ENCODE measurements at places on chromosomes 4 and X.
A peak's percentile ranks its signal among the peaks of the same experiment; 100 is the strongest.

DNA sequence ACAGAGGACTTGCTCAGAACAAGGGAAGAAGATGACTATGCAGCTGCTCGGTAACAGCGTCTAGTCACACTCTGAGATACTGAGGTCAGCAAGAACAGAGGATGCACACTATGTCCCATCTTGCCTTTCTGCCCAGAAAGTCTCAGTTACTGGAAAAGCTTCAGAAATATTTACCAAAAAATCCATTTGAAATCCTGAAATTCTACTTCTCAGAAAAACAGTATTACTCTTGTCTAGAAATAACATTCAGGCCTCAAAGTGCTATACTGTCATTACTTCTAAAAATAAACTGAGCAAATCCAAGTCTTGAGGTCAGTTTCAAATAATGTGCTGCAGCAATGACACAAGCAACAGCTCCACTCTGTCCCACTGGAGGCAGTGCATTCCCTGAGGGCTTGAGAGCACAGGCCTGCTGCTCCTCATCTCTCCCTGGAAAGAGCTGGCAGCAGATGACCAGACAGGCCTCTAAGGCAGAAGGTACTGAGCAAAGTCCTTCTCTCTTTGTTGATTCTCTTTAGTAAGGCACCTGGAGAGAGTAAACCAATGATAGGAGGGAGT lies 76.9 kb downstream of the CAMK2D start:
- no peak for DNase-seq

DNA sequence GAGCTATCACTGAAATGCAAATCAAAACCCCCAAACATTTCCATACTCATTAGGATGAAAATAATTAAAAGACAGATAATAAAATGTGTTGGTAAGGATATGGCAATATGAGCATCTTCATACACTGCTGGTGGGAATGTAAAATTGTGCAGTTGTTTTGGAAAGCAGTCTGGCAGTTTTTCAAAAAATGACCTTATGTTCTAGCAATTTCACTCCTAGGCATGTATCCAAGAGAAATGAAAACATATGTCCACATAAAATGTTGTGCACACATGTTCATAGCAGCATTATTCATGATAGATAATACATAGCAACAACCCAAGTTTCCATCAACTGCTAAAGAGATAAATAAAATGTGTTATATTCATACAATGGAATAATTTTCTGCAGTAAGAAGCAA lies 14.8 kb upstream of the GPRASP2 start:
- DNase-seq: no peak

DNA sequence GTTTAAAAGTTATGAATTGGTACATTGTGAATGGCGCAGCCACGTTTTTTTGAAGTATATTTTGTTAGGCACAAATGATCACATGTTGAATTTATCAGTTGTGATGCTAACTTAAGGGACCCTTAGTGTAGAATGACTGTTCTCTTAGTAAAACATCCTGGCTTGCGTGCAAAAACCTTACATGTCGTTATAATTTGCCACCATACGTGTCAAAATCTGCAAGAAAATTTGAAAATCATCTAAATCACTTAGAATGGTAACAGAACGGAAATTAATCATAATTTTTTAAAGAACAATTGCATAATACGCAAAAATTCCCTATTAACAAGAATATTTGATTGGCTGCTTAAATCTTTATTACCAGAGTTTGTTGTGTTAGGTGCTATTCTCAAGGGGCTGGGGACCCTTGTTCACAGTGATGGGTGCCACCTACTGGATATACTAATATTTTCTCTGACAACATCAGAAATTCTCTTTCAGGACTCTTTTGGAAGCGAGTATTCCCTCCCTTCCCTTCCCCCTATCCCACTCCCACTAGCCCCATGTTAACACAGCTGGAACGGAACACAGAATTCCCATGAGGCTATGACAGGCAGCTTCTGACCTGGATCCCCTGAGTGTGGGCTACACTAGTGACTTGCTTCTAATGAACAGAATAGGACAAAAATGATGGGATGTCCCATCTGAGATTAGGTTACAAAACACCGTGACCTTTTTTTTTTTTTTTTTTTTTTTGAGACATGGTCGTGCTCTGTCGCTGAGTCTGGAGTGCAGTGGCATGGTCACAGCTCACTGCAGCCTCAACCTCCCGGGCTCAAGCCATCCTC lies 71.8 kb downstream of the SUPT20HL2 start:
- no peak for DNase-seq

DNA sequence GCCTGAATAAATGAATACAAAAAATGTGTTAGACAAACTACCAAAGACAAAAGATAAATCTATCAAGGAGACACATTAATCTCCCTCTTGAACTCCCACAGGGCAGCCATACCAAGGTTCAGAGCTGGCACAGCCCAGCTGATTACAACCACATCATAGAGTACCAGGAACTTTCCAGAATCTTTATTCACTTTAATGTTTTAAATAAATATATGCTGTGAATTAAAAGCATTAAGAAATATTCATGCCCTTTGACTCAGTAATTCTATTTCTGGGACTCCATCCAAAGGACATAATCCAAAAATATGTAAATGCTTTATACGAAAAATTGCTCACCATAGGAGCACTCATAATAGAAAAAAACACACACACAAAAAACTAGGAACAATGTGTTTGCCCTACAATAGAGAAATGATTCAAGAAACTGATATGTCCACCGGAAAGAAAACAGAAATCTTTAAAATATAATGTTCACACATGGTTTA lies 126.0 kb downstream of the LDB2 start:
- DNase-seq: no peak

DNA sequence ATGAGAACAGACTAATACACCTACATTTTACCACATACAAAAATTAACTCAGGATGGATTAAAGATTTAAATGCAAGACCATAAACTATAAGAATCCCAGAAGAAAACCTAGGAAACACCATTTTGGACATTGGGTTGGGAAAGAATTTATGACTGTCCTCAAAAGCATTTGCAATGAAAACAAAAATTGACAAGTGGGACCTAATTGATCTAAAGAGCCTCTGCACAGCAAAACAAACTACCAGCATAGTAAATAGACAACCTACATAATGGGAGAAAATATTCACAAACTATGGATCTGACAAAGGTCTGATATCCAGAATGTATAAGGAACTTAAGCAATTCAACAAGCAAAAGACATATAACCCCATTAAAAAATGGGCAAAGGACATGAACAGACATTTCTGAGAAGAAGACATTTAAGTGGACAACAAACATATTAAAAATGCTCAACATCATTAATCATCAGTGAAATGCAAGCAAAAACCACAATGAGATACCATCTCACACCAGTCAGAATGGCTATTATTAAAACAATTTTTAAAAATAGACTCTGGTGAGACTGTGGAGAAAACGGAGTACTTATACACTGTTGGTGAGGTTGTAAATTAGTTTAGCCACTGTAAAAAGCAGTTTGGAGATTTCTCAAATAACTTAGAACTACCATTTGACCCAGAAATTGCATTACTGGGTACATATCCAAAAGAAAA lies 221.7 kb upstream of the DIPK2B start:
- DNase-seq: no peak

GRCh38 chr4:2378898-2379297 lies 39.5 kb downstream of the ZFYVE28 start:
- no peak for DNase-seq

GRCh38 chr4:75036046-75036830 lies 103.3 kb downstream of the PARM1 start:
- no peak for DNase-seq

DNA sequence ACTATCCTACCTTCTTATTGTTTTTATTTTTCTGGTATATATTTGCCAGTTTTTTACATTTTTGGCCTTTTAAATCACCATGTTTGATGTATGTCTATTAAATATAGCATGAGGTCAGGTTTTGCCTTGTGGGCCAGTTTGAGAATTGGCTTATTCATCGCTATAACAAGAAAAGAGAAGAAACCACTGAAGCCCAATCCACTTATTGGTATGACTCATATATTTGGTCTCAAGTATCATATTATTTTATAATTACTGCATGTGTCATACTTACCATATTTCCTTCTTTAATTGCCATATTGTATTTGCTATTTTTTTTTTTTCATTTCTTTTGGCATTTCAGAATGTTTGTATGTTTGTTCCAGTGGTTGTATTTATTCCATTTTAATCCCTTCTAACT lies 99.3 kb downstream of the IRF2 start:
- DNase-seq: no peak

GRCh38 chrX:17032351-17032750 lies 85.9 kb downstream of the REPS2 start:
- DNase-seq: no peak

DNA sequence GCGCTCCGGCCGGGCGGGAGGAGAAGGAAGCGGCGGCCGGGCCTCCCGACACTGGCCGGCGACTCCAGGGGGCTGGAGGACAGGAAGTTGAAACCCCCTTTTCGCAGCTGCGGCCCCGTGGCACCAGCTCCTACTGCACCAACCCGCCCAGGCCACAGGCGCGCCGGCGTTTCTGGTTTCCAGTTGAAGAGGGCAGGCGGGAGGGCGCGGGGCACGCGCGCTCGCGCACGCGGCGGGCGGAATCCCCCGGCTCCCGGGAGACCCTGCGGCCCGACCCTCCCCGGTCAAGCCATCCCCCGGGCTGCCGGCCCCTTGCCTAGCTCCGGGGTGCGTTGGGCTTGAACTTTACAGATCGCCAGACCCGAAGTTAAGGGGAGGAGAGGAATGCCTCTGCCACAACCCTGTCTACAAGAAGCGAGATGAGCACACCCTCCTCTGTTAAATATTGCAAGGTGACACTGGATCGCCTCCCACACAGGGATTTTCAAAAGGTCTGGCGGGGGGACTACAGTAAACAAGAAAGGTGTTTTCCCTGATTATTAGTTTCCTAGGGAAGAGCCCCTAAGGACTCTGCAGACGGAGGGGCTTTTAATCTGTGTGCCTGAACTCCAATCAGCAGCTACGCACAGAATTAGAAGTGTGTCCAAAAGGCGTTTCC lies 1.4 kb downstream of the ELOVL6 start:
- peak; percentile 49 for DNase-seq

GRCh38 chr4:133968174-133968573 lies 233.4 kb downstream of the PABPC4L start:
- no peak for DNase-seq

GRCh38 chr4:9899306-9900055 lies 118.0 kb downstream of the DRD5 start:
- DNase-seq: no peak

DNA sequence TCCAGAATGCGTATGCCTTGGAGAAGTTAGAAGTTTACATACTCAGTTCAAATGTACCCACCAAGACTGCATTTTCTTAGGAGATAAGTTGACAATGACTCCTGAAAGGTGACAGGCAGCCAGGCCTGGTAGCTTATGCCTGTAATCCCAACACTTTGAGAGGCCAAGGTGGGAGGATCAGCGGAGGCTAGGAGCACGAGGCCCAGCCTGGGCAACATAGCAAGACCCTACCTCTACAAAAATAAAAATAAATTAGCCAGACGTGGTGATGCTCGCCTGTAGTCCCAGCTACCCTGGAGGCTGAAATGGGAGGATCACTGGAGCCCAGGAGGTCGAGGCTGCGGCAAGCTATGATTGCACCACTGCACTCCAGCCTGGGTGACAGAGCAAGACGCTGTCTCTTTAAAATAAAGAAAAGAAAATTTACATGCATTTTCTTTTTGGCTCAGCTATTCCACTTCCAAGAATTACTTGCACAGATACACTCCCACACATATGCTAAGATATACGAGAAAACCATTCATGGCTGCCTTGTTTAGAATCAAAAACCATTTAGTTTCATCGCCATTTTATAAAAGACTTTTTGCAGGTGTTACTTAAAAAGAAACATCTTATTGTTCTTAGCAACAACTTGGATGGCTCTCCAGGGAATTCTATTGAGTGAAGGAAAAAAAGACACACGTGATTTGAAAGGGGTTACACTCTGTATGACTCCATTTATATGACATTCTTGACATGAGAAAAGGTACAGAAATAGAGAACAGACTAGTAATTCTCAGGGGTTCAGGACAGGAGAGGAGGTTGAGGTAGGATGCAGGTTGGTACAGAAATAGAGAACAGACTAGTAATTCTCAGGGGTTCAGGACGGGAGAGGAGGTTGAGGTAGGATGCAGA lies 66.3 kb downstream of the DHRSX start:
- DNase-seq: no peak

- DNase-seq: no peak
These were observed 136.5 kb downstream of the RNF150 start for GRCh38 chr4:140996766-140997165.

DNA sequence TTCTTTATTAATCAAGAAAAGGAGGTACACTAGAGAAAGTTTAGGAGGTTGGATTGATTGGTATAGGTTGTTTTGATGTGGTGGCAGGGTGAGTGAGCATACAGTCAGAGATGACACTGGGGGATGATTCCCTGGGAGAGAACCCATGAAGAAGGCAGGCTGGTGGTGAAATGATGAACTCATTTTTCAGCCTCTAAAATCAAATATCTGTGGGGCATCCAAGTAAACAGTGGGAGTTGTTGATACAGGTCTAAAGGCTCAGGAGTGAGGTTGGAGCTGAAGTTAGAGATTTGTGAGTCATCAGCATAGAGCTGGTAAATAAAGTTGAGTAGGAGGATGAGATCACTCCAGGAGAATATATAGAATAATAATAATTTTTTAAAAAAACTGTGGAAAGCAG lies 10.0 kb upstream of the AP1S2 start:
- no peak for DNase-seq

GRCh38 chrX:15405846-15406245 lies 21.6 kb upstream of the VEGFD start:
- DNase-seq: no peak

GRCh38 chr4:150123796-150124677 lies 45.8 kb downstream of the DCLK2 start:
- DNase-seq: no peak

- DNase-seq: no peak
These were observed 14.1 kb upstream of the CCNI start for GRCh38 chr4:77089866-77090265.

GRCh38 chrX:119008110-119008744 lies 33.8 kb downstream of the LONRF3 start:
- no peak for DNase-seq

GRCh38 chr4:142248946-142249345 lies 597.2 kb downstream of the INPP4B start:
- no peak for DNase-seq

DNA sequence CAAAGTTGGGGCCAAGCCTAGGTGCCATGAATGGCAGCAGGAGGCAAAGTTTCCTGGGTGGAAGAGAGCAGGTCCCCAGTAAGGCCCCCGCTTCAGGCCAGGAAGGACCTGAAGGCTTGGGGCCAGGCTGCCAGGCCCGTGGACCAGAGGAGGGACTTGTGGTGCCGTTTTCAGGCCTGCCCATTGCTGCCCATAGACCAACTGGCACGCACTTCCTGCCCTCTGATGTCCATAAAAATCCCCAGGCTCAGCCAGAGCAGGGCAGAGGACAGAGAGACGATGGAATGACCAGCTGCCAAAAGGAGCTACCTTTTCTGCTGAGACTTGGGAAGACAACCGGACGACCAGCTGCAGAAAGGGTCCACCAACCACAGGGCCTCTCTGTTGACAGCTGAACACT lies 1205.5 kb downstream of the ARAP2 start:
- no peak for DNase-seq

GRCh38 chrX:18449236-18449635 lies 23.8 kb downstream of the CDKL5 start:
- no peak for DNase-seq

- no peak for DNase-seq
These were observed 205.6 kb upstream of the HAND2 start for GRCh38 chr4:173735585-173735984.

Data from substantia nigra (tissue), 51 donors.